ENCODE measurements at places on chromosomes 6 and 20.

DNA sequence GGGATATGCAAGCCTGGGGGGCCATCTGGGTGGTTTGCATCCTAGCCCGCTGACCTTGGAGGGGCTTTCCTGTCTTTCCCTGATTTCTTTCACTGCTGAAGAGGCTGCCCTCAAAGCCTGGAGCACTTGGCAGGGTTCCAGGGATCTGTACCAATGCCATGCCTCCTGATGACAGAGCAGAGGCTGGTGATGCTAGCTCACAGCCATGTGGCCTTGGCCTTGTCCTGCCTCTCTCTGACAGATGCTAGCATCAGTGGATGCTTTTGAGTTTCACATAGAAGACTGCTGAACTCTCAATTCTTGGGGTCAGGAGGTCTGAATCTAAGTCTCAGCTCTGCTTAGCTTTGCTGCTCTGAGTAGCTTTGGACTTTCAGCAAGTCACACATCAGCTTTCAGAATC, 21.9 kb upstream of the RREB1 start:
- peak; percentile 19 for DNase-seq

DNA sequence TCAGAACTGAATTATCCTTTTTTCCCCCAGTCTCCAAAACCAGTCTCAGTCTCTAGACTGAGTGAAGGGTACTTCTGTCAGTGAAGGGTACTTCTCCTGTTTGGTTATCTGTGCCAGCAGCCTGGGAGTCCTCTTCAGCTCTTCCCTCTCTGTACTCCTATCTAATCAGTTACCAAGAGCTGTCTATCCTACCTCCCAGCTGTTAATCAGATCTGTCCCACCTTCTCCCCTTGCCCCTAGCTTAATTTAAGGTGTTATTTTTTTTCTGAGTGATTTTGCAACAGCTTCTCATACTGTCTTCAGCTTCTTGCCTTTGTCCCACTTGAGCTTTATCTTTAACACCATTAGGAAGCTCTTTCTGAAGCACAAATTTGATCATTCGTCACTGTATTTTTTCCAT, 491.9 kb upstream of the SOX4 start:
- DNase-seq = no peak

DNA sequence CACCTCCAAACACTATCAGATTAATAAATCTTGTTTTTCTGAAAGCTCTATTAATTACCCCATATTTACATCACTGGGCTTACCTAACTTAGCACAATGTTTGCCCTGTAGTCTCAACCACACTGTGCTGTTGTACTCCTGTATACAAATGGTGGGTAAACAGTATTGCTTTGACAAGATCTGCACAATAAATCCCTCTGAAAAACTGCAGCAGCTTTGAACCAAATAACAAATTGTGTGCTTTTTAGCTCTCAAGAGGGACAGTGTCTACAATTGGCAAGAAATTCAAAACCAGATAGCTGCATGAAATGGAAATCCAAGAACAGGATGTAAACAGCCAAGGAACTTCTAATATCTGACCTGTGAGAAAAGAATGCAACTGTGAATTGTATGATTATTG, 10.4 kb downstream of the KIF6 start:
- no peak for DNase-seq

DNA sequence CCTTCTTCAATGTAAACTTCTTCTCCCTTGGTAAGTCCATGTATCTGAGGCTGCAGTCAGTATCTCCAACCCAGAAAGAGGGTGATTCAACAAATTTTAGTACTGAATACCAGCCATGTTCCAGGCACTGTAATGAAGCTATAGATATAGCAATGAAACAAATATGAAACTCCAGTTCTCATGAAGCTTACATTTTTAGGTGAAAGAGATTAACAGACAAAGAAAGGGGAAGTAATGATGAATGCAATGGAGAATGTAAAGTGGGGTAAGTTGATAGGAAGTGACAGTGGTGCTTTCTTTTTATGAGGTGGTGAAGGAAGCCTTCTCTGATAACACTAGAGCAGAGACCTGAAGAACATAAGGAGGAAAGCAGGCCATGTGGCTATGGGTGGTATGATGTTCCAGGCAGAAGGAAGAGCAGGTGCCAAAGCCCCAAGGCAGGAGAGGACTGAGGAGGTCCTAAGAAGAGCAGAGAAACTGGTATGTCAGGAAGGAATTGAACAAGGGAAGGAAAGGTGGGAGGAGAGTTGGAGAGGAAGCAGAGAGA, 143.6 kb downstream of the TFAP2B start:
- DNase-seq = no peak

DNA sequence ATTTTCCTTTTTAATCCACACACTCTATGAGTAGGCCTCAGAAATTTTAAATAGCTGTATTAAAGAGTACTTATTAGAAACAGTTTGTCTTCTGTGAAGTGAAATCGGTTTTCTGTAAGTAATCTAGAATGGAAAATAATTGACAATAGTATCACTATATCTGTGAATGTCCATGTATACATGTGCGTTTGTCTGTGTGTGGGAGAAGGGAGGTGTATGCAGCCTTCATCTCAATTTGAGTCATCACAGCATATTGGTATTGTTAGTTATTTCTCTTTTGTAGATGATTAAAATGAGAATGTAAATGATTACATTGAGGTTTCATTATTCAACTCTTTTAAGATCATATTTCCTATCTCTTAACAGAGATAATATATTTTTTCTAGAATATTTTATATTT, 206.0 kb downstream of the EYS start:
- DNase-seq = no peak

GRCh38 chr20:63898882-63899558, 4.1 kb downstream of the DNAJC5 start:
- DNase-seq = peak; percentile 61

DNA sequence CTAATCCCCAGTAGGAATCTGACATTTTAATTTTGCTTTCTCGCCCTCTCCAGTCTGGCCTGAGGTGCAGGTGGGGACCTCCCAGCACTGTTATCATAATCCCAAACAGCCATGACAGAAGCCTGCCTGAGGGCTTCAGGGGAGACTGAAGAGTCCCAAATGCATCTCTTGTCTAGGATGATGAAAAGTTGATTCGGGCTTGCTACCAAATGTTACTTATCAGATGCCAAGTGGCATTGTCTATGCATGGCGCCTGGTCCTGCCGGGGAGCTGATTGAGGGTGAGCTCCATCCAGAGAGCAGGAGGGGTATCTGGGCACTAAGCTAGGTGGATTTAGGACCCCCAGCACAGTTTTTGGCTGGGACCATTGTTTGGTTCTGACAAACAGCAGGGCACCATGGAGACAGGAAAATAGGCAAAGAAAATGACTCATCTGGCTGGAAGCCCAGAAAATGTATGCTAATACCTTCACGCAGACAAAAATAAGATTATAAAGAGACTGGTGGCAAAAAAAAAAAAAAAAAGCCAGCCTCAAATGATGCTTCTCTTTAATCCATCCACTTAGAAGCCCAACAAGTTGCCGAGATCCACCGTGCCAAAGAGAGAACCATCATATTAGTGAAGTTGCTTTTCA, 513.7 kb upstream of the SULF2 start:
- DNase-seq = no peak

GRCh38 chr6:150343434-150343833, 25.4 kb upstream of the IYD start:
- DNase-seq = no peak

GRCh38 chr6:85402922-85403321, 47.0 kb upstream of the NT5E start:
- no peak for DNase-seq

DNA sequence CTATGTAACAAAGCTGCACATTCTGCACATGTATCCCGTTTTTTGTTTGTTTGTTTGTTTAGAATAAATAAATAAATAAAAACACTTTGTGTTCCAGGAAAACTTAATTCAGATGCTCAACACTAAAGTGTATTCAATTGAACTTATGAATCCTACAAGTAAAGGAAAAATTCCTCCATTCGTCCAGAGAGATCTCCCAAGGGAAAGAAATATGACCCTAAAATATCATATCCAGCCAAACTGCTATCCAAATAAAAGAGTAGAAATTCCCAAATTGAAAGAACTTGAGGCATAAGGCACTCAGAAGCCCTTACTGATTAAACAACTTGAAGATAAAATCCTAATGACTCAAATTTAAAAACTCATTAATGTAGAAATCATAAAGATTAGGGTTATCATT, 90.4 kb downstream of the MOXD1 start:
- DNase-seq = no peak

DNA sequence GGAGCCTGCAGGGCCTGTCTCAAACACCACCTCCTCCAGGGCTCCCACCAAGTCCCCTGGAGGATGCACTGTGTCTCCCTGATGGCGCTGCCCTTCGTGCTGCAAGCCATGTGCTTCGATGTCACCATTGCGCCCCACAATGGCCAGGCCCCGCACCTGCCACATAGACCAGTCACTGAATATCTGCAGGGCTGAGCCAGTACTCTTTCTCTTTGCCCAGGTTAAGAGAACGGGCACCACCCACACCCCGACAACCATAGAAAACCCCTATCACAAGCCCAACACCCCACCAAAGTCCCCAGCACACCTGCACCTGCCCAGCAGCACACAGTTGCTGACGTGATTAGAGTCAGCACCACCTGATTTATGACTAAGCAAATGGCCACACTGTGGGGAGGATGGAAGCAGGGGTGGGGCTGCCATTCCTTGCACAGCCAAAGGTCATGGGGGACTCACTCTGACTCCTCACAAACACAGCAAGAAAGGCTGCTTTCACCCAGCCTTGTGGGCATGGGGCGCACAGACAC, 104.3 kb downstream of the SLC23A2 start:
- DNase-seq = peak; percentile 42

DNA sequence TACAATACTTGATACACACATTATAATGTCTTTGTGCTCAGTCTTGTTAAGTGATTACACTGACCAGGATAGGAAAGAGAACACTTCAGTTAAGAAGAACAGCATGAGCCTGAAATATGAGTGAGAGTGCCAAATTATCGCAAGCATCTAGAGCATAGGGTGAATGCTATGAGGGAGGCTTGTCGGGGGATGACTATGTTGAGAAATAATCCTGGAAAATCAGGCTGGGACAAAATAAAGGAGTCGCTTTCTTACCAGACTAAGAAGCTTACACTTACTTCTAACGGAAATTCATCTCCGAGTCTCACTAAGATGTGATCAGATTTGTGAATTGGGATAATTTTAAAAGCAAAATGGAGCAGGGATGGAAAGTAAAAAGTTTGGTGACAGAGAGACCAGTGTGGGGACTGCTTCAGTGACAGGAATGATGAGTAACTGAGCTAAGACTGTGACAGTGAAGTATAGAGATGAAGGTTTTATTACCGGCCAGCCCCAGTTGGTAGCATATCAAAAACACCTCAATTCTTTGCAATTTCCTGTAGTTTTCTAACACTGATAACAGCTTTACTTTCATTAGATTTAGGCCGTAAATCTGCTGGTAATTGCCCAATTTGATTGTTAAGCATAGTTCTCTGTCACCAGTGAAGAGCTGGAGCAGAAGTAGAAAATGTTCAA, 48.4 kb upstream of the DEFB112 start:
- no peak for DNase-seq

- no peak for DNase-seq
Measured at GRCh38 chr20:10555865-10556308, 117.9 kb downstream of the JAG1 start.

DNA sequence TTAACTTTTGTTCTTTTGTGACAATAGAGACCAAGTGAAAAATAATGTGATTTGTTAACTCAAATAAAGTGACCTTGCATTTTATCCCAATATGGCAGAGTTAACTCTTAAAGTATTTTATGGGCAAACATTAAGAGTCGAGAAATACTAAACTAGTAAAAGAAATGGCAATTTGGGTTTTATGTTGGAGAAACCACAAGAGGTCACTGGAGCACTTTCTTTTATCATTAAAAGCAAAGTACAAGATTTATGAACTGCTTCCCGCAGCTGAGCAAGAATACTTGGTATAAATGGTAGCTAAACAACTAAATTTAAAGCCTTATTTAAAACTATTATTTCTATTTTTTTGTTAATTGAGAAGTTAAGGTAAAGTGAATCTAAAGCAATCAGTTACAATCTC, 33.5 kb upstream of the MCM9 start:
- DNase-seq = no peak

DNA sequence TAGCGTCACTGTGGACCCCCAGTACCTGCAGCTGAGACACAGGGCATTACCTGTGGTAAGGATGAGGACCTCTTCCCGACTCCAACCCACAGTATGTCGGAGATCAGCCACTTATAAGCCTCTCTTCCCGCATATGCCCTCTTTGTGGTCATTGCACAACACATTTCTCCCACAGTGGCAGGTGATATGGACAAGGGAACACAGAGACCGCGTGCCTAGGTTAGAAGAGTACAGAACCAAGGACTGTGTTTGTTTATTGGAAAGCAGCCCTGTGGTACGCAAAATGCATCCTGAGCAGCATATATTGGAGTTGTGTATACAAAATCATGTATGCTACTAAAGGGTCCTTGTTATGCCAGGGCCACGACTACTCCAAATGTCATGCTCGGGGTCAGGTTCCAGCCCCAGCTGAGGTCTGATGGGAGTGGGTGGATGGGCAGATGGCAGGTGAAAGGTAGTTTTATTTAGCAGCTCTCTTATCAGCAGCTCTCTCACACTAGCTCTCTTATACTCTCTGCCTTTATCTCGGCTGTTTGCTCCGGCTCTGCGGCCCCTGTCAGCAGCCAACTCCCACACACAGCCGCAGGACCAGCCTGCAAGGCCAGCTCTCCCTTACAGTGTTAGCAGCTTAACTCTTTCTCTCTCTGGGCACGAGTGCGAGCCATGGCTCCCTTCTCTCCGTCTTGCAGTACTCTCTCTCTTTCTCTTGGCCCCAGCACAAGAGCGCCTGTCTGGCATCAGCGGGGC, 569.0 kb downstream of the KIF16B start:
- DNase-seq = no peak

Data from activated naive CD4-positive, alpha-beta T cell treated with anti-CD3 and anti-CD28 coated beads for 36 hours (primary cell).